ENCODE measurements at places on chromosomes 16 and 17.

DNA sequence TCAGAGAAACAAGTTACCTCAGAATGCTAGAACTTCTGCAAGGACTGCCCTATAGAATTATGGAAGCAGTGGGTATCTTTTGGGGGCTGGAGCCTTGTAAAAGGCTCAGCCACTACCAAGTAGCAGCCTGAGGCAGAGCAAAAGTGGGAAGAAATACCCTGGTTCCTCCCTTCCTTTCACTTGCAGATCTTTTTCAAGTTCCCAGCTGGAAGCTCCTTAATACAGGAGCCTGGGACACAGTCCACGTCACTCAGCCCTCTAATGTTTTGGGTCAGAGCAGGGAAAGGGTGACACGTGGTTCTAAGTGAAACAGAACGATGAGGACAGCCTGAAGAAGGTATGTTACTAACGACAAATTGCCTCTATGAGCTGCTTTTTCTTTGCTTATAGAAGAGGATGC lies 93.1 kb downstream of the CNTNAP4 start:
- DNase-seq = no peak

DNA sequence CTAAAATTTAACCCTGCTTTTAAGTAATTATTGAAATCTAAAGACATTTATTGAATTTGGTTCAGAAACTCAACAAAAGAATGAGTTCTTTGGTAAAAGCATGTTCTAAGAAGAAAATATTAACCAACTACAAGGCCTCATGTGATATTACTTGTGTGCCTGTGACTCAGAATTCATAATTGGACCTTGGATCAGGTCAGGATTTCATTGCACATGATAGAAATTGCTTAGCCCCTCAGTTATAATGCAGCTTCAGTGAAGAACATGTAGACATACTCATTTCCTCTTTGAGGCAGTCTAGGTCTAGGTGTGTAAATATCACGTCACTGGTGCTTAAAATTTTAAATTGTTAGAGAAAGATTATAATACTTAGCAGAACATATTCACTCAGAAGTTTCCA lies 410.0 kb upstream of the SOX9 start:
- DNase-seq = no peak

DNA sequence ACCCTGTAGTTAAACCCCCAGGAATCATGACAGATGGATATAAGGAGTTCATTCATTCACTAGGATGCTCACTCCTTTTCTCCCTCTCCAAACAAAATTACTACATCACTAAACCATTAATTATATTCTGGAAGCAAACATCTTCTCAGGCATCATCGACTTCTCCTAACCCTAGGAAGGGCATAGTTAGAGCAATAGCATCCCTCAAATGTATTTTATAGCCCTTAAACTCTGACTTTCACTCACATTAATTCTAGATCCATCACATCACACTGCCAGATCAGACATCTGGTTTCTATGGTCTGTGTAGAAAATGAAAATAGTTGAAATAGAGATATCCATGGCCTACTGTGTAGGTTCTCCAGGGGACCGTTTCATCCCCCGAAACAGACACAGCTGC lies 143.9 kb downstream of the HS3ST3A1 start:
- no peak for DNase-seq

DNA sequence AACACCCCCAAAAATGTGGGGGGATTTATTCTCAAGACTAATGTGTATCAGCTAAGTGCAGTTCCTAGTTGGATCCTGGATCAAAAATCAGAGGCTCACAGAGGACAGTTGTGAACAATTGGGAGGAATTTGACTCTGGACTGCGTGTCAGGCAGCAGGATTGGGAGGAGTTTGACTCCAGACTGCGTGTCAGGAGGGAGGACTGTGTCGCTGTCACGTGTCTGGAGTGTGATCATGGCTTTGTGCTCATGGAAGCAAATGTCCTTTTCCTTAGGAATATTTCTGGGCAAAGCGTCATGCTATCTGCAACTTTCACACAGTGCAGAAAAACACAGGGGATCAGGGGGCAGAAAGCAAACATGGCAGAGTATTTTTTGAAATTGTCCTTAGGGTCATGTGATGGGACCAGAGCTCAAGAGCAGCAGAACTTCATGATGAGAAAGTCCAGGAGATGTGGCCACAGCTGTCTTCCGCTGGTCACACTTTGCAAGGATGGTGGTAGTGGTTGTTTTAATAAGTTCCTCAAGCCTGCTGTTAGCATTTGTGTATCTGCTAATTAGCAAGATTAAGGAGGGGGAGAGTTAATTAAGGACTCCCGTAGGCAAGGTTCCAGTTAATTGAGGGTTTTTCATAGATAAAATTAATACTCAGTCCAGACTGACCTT lies 122.0 kb upstream of the CHMP6 start:
- no peak for DNase-seq

DNA sequence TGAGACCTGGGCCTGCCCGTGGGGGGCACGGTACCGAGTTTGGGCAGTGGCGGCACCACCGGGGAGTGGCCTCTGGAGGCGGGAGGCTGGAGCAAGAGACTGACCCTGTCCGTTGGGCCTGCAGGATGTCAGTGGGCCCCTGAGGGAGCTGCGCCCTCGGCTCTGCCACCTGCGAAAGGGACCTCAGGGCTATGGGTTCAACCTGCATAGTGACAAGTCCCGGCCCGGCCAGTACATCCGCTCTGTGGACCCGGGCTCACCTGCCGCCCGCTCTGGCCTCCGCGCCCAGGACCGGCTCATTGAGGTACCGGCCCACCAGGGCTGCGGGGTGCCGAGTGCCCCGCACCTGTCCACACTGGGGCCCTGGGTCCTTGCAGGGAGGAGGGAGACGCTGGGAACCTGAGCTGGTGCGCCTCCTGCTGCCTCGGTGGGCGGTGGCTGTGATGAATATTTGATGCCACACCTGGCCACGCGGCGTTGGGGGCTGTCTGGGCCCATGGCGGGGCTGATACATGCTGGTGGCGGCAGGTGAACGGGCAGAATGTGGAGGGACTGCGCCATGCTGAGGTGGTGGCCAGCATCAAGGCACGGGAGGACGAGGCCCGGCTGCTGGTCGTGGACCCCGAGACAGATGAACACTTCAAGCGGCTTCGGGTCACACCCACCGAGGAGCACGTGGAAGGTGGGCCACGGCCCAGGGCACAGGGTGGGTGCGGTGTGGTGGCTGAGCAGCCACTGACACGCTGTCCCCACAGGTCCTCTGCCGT lies 9.7 kb downstream of the NHERF2 start:
- no peak for DNase-seq

- peak; percentile 30 for DNase-seq
Observed at GRCh38 chr16:69329369-69330285, 761 bp downstream of the PDF start.

DNA sequence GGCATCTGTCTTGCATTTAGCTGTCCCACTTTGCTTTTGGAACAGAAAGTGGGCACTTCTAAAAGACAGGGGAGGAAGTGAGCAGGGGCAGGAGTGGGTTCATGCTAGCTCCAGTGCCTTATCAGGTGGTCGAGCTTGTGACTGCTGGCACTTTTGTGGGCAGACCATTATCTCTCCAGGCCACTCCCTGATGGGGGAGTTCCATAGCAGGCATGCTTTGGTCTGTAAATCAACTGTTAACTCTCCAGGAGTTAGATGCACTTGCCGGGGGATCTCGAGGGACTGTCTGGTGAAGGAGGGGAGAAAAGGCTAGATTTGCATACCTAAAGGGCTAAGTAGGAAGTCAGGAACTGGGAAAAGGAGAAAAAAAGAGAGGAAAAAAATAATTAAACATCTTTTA lies 9.3 kb upstream of the CARD14 start:
- no peak for DNase-seq

- DNase-seq = no peak
Observed at GRCh38 chr16:14307527-14308367, 236.6 kb downstream of the MRTFB start.
